ENCODE measurements at places on chromosomes 7 and 10. TPM values are rescaled to one million over a fixed set of nuclear protein-coding genes. Genes with fewer than 3 reads are reported as not detected.

LIPF gene
- not detected for total RNA-seq

PPP1R17 gene
- not detected for total RNA-seq

PNLIPRP1 gene
- not detected for total RNA-seq

GNG11 gene
- 35.6 TPM for total RNA-seq

CYP3A7 gene
- not detected for total RNA-seq

WDFY4 gene
- total RNA-seq = not detected

ATE1 gene
- 21.4 TPM for total RNA-seq

HTR7 gene
- 0.07 TPM for total RNA-seq

PLEKHA1 gene
- total RNA-seq = 20.4 TPM

KIF11 gene
- 39.3 TPM for total RNA-seq

SKIDA1 gene
- total RNA-seq = 1.3 TPM

ATP6V1F gene
- 250 TPM for total RNA-seq

P4HA1 gene
- 21.7 TPM for total RNA-seq

KLLN gene
- 0.51 TPM for total RNA-seq

ZDHHC4 gene
- total RNA-seq = 46.9 TPM

LIPM gene
- total RNA-seq = not detected

CHCHD1 gene
- total RNA-seq = 63.2 TPM

ACSL5 gene
- 0.32 TPM for total RNA-seq

STEAP1B gene
- not detected for total RNA-seq

FKBP6 gene
- total RNA-seq = not detected

LRGUK gene
- 0.35 TPM for total RNA-seq

GLI3 gene
- 0.47 TPM for total RNA-seq

VWA2 gene
- total RNA-seq = not detected

SPDYE5 gene
- total RNA-seq = not detected

BEND7 gene
- 10.1 TPM for total RNA-seq

CLIP2 gene
- 23.2 TPM for total RNA-seq

Data from A549 treated with RU486 at 1 μM for 4 hours (cell line).